NCI-H1436 treated with DMSO at 0.1 percent for 48 hours (cell line): ENCODE measurements at places on chromosomes 3 and 15.

DNA sequence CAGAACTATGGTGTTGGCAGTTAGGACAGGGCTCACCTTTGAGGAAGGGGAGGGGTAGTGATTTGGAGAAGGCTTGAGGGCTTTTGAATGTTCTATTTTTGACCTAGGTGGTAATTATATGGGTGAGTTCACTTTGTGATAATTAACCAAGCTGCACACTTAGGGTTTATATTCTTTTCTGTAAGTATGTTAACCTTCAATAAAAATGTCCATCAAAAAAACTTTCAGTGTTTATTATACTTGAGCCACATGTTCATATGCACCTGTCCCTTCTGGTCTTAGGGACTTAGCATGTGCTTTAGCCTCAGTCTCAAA, 28.4 kb downstream of the PDE8A start:
- DNase-seq = no peak

DNA sequence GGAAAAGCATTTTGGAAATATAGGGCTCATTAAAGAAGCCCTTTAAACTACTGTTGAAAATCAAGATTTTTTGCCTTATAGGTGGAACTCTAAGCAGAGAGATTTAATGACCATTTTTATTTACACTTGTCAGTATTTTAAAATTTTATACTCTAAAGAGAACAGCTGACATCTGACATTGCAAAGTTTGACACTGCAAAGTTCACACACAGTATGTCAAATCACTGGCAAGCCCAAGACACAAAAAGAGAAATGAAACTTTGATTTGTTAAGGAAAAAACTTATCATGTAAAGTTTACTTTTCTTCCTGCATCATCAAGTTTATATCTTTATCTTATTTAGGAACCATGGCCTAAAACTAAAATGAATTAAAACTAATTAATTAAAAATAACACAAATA, 40.2 kb downstream of the DPH6 start:
- no peak for DNase-seq

DNA sequence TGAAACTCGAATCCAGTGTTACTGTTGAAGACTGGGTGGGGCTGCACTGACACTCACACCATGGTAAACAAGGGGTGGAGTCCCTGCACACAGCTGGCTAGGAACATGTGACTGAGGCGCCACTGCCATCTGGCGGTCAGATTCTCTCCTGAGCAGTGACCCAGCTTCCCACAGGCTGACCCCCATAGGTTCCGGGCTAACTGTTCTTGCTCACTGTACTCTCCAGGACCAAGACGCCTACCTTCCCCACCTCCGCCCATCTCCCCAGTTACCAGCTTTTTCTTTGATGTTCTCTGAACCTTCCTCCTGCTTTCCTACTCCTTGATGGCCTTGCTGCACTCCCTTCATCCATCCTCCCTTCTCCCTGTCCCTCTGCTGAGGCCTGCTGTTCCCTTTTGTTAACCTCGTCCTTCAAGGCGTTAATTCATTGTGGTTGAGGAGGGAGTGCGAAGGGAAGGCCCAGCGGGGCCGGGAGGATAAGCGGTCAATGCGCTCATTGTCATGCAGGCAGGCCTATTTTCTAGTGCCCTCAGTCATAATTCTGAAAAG, 115.2 kb downstream of the ATP8B4 start:
- DNase-seq = peak; percentile 17

GRCh38 chr3:10286596-10287295, 6.0 kb downstream of the GHRL start:
- no peak for DNase-seq

GRCh38 chr3:29312960-29313452, 32.1 kb downstream of the RBMS3 start:
- no peak for DNase-seq
